ENCODE measurements at places on chromosomes 5 and 9.
A peak's percentile ranks its signal among the peaks of the same experiment; 100 is the strongest.

DNA sequence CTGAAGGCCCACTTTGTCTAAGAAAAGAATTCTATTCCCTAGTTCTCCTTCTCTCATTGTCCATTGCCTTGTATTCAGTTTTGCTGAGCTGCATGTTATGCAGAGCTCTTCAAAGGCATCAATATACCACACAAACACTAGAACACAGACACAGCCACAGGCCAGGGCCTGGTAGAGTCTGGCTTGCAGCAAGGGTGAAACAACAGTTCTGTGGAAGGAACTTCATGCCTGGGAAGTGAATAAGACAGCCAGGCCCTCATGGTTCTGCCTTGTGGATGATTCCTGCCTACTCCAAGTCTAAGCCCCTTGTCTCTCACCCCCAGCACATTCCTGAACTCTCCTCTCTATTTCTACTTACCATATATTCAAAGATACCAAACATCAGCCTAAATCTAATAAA lies 30.8 kb downstream of the KLHL3 start:
- DNase-seq, result no peak

- DNase-seq, result no peak
Measured at GRCh38 chr9:133734590-133735414, 3.4 kb downstream of the SARDH start.

DNA sequence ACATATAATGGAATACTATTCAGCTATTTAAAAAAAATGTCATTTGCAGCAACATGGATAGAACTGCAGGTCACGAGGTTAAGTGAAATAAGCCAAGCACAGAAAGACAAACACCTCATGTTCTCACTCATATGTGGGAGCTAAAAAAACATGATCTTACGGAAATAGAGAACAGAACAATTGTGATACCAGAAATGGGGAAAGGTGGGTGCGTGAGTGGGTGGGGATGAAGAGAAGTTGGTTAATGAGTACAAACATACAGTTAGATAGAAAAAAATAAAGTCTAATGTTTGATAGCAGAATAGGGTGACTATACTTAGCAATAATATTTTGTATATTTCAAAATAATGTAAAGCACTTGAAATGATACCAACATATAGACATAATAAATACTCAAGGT lies 38.7 kb downstream of the FAM114A2 start:
- no peak for DNase-seq

DNA sequence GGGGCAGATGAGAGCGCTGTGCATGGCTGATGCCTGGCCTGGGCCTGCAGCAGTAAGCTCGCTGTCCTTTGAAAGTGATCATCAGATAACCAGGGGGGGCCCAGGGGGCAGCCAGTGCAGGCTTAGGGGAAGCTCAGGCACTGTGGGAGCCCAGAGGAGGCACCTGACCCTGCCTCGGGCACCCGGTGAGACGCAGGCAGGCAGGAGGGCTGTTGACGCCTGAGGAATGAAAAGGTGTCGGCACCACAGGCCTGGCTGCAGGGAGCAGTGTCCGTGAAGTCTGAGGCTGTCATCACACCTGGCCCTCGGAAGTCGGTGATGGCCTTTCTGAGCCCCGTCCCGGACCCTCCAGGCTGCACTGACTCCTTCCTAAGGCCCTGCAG lies 84.6 kb downstream of the RXRA start:
- no peak for DNase-seq

DNA sequence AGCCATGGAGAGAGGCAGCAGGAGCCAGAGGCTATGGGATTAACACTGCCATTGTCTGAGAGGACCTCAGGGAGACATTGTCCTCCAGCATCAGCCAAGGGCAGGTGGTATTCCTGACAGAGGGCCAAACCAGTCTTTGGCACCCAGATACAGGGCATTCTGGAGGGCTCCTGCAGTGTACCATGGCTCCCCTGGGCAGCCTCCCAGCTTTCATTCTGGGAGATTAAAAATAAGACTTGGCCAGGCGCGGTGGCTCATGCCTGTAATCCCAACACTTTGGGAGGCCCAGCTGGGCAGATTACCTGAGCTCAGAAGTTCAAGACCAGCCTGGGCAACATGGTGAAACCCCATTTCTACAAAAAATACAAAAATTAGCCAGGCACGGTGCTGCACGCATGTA lies 4.2 kb downstream of the MTAP start:
- DNase-seq, result no peak

DNA sequence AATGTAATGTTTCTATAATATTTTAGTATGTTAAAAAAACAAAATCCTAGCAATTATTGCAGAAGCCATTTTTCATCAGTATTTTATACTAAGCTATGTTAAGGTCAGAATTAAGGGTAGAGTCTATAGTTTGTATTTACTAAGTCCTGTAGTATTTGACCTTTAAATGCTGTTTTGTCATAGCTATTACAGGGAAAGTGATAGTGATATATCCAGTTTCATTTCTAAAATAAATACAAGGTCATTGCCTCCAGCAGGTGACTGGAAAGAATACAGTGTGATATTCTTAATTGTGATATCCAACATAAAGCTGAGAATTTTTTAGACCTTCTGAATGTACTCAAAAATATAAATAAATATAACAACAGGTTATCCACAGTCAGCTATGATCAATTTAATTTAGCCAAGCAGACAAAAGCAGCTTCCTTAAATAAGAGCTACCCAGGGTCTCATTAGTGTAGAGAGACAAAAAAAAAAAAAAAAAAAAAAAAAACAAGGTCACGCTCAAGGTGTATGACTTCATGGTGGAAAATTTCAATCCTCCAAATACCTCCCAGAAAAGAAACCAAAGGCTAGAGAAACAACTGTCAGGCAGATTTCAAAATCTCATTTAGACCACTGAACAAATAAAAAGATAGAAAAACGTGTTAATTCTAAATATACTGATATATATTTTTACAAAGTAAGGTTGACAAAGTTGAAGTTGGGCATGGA lies 278.7 kb downstream of the HCN1 start:
- DNase-seq, result no peak

DNA sequence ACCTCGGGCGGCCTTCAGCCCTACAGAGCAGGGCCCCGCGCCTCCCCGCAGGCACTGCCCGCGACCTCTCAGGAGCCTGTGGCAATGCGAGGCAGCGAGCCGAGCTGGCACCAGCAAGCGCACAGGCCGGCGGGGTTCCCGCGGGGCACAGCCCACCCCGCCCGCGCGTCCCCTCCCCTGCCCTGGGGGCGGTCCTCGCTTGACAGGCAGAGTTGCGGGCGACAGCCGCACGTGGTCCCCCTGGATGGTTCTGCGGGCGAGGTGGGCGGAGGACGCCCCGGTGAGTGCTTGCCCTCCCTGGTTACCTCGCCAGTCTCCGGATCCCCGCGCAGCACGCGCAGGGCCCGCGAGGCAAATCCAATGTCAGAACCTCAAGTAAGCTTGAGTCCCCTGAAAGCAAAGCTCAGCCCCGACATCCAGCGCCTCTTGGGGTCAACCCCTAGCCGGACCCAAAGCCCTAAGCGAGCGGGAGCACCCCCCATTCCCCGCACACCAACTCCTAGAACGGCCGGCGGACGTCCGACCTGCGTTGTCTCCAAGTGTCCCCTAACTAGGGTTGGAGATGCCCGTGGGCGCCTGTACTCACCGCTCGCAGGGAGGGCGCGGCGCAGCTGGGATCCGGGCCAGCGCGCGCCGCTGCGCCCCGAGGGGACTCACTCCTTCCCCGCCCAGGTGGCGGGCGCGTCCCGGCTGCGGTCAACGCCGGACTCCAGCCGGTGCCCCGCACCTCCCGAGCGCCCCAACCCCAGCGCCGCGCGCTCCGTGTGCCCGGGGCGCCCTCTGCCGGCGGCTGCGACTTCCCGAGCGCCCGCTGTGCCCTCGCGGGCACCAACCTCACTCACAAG lies at the start of gene DRD1:
Gene DRD1, minus strand, starts transcription at position 123 of the 845 bp plus-strand sequence. CDS start 1,083 bp downstream, outside the sequence.
- peak; percentile 67 for DNase-seq

- DNase-seq, result no peak
Measured at GRCh38 chr5:69030358-69031062, 63.3 kb upstream of the SLC30A5 start.

- DNase-seq, result peak; percentile 54
Measured at GRCh38 chr9:37902796-37903646, 906 bp downstream of the SLC25A51 start.

- no peak for DNase-seq
Measured at GRCh38 chr9:130263601-130264413, 1.8 kb upstream of the HMCN2 start.

DNA sequence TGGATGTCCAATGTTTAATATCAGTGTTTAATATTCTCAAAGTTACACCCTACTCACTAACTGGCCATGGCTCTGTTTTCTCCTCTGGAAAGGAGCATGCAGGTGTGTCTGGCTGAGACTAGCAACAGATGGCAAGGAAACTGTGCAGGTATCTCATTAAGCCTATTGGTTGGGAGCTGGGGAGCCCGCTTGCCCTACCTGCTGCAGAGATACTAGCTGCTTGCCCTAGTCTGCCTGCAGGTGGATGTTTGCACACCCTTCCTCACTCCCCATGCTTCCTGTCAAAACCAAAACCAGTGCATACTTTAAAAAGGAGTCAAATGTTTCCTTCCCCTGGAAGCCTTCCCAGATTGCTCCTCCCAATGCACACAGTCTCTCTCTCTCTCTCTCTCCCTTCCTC lies 228.3 kb upstream of the RASEF start:
- DNase-seq, result no peak

DNA sequence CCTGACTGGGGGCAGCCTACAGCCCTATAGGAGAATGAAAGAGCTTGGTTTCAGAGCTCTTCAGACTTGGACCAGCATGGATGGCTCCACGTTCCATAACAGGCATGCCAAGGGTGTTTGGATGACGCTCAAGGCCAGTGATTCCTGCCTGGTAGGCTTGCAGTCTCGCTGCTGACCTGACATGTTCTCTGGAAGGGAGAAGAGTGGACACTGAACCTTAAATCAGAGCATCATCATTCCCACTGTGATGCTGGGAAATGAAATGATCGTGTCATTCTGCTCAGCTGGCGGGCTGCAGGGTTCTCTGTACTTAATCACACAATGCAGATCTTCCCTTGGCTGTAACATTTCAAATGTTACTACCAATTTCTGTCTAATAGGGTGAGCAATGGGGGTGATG lies 57.0 kb downstream of the CFAP90 start:
- no peak for DNase-seq

DNA sequence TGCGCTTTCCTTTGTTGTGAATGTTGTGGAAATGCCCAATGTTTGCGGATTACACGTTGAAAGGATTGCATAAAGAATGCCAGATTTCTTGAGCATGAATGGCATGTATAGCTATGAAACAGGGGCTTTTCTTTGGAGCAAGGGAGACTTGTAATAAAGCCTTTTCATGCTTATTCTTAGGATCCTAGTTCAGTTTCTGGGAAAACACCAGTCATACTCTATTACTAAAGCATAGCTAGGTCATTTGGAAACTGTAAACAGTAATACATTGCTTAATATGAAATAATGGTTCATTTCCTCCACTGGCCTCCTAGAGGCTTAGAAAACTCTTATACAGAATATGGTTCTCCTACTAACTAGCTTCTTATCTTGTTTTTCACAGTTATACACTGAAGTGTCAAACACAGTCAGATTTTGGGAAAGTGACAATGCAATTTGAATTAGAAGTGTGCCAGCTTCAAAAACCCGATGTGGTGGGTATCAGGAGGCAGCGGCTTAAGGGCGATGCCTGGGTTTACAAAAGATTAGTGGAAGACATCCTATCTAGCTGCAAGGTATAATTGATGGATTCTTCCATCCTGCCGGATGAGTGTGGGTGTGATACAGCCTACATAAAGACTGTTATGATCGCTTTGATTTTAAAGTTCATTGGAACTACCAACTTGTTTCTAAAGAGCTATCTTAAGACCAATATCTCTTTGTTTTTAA lies 104.2 kb downstream of the MELK start:
- DNase-seq, result peak; percentile 39

DNA sequence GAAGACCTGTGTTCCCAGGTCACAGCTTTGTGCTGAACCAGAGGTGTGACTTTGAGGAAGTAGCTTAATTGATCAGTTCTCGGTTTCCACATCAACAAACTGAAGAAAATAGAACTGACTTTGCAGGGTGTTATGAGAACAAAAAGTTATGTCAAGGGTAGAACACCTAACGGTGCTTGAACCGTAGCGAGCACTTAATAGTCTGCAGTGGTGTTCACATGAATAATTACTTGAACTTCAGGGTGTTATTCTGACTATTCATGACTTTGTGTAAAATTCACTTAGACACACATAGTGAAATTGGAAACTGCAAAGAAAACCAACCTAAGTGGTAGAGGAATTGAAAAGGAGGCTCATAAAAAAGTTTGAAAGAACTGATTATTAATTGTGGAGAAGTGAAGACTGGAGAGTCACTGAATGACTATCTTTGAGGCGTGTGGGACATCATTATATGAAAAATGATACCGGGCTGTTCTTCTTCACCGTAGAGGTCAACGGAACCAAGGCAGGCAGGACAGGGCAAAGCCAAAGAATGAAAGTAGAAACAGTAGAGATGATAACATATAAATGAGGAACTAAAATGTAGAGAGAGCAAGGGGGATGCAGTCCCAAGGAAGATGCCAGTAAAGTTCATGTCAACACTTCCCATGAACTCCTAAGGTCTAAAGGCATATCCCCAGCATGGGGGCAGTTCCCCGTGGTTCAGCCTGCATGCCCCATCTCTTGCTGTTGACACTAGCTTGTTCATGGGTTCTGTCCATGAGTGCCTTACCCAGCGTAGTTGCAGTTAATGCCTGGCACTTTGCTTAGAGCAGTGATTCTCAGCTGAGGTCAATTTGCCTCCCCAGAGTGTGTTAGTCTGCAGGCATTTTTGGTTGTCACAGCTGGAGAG lies 118.7 kb downstream of the ZNF462 start:
- DNase-seq, result no peak

DNA sequence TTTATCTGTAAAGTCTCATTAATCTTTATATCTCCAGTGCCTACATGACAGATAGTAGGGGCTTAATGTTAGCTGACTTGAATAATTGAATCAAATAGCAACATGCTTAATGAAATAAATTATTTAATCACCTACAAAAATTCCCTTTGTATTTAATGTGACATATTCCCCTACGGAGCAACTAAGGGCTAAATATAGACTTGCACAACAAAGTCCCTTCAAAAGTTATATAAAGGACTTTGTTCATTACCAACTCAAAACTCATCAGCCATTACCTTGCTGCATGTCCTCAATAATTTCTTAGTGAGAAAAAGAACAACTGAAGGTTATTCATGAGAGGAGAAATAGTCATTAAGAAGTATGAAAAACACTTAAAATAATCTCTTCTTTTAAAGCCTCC lies 424.6 kb downstream of the HCN1 start:
- no peak for DNase-seq

- DNase-seq, result peak; percentile 91
Measured at GRCh38 chr9:127578952-127579853, 32.9 kb upstream of the STXBP1 start.

DNA sequence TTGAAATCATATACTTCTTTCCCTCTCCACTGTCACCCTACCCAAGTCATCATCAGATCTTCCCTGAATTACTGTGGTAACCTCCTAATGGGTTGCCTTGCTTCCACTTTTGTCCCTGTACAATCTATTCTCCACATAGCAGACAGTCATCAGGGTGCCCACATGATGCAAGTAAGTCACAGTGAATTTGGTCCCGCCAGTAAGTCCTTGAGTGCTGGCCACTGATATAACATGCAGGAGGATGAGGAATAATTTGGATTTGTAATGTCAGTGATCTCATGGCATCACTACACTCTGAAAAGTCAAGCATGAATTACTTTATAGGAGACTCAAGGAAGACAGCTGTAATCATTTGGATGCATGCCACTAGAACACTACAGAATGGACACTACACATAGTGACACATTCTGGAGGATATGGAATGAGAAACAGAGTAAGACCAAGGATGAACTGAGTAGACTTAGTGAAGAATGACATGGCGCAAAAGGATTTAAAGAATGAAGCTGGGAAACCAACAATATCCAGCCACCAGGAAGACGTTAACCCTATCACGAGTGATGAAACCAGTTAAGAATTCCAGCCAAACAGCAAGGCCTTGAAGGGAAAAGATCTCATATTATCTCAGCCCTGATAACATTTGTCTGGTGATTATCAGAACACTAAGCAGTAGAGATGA lies 28.6 kb downstream of the MARCHF3 start:
- DNase-seq, result no peak

All from activated CD4-positive, alpha-beta T cell treated with anti-CD3 and anti-CD28 coated beads, Interleukin-2, Interleukin-6, amounts not matched to agents 100 ng/mL and 50 ng/mL, durations not matched to agents 16 hours and 8 hours (primary cell).